ENCODE measurements at places on chromosomes 16 and 17.

- peak; percentile 74 for DNase-seq
Measured at GRCh38 chr16:55655897-55656681, at the start of gene SLC6A2. Gene SLC6A2 (plus strand): TSS chr16:55655988. CDS start chr16:55656695, 707 bp downstream.

DNA sequence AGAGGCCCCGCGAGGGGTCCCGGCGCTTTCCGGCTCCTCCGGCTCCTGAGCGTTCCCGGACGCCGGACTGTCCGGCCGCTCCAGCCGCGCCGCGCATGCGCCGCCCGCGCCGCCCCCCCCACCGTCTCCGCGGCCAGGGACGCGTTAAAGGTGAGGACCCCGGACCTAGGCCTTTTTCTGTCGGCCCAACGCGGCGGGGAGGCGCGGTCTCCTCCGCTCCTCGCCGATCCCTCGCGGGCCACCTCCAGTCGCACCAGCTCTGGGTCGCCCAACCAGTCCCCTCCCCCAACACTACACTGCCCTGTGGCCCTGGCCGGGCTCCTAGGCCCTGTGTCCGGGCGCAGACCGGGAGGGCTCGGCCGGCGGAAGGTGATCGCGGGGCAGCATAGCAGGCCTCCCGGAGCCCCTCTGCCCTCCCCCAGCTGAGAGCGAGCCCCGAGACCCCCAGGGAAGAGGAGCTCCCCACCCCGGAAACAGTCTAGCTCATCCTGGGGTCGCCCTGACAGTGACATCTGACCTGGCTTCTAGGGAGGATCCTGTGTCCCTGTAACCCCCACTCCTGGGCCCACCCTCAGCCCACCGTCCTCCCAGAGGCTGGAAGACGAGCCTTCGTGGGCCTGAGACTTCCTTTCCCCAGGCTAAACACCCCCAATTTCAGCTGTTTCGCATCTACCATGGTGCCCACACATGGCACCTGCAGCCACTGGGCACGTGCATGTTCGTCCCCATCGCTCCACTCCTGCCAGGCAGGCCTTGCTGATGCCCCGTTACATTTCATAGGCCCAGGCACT lies 14.7 kb upstream of the BCAR1 start:
- no peak for DNase-seq

- no peak for DNase-seq
Measured at GRCh38 chr17:10842658-10843057, 4.8 kb upstream of the PIRT start.

- no peak for DNase-seq
Measured at GRCh38 chr17:80102664-80103448, 1.5 kb downstream of the GAA start.

All from cardiac septum (tissue), 1 donor.